ENCODE measurements at places on chromosomes 16 and 17.

DNA sequence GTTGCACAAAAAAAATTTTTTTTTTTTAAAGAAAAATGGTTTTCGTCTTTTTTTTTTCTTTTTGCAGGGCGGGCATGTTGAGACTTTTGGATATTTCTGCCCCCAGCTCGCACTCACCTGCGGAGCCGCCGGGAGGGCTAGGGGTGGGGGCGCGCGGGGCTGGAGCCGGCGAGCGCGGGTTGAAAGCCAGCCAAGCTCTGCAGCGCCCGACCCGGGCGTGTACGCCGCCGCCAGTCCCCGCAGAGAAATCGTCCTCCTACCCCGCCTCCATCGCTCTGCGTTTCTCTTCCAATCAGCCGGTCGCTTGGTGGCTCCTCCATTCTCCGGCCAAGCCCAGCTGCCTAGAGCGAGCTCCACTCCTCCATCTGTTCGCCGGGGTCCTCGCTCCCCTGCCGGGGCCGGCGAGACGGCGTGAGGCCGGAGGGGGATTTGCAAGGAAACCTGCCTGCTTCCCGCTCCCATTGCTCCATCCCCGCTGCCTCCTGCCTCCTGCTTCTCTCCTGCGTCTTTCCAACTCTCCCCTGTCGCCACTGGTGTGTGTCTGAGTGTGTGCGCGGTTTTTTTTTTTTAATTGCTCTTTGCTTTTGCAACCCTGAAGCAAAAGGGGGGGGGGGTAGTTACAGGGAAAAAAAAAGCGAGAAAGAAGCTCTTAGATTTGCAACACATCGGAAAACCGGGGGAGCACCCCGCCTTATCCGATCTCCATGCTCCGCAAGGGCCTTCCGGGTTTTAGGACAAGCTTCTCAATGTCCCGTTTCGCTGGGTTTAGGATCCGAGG, 1.8 kb upstream of the UBTF start:
- DNase-seq = peak; percentile 89

DNA sequence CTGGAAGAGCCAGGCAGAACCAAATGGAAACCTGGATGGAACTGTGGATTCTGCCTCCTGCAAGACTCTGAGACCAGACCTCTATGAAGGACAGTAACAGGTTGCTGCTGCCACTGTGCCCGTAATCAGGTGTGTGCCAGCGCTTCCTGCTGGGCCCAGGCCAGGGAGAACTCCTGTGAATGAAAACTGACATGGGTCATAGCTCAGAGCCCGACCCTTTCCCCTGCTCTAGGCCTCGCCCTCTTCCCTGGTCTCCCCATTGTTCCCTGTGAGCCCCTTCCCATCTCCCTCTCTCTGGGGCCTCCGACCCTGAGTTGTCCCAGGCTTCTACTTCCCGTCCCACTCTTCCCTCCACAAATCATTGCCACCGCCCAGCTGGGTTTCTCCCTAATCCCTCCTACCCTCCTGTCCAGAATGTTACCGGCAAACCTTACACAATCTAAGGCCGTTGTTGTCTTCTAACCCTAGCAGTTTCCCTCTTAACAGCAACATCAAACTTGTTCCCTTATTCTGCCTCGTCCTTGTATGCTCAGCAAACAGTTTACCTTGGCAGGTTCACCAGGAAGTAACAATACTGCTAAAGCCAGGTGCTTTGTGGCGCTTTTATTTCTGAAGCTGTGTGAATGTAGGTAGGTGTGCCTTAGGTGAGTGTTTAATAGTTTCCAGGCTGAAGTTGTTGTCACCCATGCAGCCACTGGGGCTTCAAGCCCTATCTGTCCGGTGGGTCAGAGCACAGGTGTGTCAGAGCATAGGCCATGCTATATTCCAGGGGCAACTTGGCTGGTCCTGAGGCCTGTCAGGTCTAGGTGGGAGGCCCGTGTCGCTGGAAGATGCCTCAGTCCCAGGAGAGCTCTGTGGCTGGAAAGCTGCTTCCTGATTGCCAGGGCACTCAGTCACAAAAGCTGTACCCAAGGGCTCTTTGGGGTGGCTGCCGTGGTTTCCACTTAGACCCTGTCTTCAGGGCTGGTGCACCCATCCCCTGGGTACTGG, 32.0 kb downstream of the SMPD3 start:
- DNase-seq = no peak

DNA sequence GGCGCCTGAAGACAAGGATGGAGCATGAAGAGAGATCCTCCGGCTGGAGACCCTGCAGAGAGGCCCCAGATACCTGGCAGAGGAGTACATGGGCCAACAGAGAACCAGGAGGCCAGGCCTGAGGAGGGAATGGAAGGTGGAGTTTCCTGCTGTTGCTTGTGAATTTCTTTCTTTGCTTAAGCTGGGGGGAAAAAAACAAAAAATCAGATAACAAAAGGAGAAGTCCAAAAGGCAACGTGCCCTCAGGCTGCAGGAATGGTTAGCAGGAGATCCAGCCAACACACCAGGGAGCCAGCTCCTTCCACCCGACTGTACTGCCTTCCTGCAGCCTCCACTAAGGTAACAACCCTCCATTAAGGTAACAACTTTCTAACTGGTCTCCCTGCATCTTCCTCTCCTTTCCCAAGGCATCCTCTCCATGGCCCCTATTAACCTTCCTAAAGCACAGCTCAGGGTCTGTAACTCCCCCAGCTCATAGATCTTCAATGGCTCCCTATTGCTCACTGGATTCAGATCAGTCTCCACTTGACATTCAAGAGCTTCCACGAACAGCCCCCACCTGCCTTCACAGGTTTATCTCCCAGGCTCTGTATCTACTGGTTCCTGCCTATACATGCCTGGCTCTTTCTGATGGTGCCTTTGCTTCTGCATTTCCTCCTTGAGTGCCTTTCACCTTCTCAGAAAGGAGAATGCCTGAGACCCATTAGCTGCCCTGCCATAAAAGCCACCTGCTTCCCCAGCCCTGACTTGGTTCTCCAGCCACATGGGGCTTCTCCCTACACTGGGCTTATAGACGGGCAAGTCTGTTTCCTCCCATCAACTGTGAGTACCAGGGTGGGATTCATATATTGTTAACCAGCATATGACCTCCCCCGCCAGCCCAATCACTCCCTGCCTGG, 725 bp upstream of the ARL5C start:
- DNase-seq = no peak

DNA sequence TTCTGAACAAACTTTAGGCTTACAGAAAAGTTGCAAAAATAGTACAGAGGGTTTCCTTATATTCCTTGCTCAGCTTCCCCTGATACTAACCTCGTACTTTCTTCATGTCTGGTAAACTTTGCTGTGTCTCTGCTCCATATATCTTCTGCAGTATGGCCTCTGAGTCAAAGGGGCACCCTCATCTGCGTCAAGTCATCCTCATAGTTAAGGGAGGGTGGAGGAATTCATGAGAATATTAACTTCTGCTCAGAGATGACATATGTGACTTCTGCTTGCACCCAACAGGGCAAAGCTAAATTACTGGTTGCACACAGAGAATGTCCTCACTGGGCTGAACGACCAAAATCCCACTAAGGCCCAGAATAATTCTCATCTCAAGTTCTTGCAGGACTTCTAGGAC, 4.3 kb upstream of the CCL7 start:
- DNase-seq = no peak

- DNase-seq = no peak
These were observed 28.5 kb upstream of the EFCAB13 start for GRCh38 chr17:47295037-47295873.

DNA sequence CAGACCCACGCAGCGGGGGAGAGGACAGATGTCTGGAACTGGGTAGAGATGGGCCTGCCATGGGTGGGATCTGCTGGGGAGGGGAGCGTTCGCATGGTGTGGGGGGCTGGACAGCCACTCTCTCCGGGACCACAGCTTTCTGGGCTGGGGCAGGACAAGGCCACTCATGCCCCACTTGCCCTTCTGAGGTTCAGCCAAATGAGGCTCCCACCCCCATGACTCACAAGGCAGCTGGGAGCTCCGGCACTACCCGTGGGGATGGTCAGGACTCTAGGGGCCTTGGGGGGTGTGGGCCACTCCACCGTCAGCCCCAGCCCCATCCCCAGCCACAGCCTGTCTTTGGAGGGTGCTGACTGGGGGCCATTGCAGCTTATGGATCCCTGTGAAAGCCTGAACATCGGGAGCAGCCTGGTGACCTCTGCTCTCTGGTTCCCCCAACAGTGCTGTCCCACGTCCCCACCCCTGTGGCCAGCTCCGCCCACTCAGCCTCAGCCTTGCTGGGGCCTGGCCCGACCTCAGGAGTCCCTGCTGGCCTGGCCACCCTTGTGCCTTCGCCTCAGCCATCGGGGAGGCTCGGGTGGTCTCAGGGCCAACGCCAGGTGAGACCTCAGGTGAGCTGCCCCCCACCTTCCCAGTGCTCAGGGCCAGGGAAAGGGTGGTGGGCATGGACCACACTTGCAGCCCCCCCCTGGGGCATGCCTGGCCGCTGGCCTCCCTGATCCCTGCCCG, 4.7 kb upstream of the CDH15 start:
- DNase-seq = no peak

- DNase-seq = no peak
These were observed 28.4 kb downstream of the SETD6 start for GRCh38 chr16:58543685-58544084.

GRCh38 chr17:11980813-11981212, 16.5 kb downstream of the ZNF18 start:
- DNase-seq = peak; percentile 9

- no peak for DNase-seq
These were observed 31.3 kb downstream of the ARHGAP23 start for GRCh38 chr17:38459567-38459966.

DNA sequence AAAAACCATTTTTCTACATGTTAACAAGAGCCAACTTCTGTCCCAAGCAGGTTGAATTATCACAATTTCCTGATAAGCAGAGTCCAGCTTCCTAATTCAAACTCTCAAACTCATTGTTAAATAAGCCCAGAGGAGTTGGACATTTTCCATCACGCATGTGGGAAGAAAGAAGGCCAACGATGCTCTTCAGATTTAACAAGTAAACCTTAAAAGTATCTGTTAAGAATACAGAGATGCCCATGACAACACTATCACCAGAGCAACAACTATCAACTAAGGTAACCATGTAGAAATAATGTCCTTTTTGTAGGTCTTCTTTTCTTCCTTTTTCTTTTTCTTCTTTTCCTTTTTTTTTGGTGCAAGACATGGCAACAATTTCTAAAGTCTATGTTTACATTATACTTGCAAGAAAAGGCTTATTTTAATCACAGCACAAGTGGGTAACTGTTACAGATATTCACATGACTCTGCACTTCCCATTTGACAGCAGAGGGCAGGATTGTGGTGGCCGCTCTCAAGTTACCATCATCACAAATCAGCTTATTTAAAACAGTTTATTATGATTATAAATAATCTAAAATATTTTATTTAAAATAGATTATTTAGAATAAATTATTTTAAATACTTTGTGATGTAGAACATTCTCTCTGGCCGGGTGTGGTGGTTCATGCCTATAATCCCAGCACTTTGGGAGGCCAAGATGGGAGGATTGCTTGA, 35.7 kb upstream of the DHRS7B start:
- no peak for DNase-seq

DNA sequence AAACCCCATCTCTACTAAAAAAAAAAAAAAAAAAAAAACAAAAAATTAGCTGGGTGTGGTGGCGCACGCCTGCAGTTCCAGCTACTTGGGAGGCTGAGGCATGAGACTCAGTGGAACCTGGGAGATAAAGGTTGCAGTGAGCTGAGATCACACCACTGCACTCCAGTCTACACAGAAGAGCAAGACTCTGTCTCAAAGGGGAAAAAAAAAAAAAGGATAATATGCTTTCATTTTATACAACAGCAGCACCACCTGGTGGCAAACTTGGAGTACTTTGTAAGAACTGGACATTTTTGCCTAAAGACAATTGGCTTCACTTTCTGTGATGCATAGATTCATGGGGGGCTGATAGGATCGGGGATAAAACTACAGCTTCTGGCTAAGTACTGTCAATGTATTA, 8.5 kb downstream of the CHTF8 start:
- peak; percentile 70 for DNase-seq

DNA sequence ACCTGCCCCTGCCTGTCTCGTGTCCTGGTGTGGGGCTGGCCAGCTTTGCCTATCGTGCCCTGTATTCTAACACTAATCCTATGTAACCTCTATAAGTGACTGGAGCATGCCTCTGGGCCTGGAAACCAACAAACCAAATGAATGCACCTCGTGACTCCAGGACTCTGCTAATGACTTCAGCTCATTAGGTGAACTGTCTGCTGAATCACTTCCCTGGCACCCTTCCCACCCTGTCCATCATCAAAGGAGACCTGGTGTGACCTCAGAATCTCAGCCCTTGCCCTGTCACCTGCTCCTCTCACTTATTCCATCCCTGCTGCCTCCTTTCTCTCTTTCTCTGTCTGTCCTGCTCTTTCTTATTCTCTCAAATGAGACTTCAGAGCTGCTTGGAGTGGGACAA, 322.4 kb downstream of the CBLN1 start:
- DNase-seq = no peak

GRCh38 chr16:56264609-56264972, 73.3 kb downstream of the GNAO1 start:
- no peak for DNase-seq

- DNase-seq = no peak
These were observed 17.0 kb upstream of the ABCA10 start for GRCh38 chr17:69245617-69246016.

DNA sequence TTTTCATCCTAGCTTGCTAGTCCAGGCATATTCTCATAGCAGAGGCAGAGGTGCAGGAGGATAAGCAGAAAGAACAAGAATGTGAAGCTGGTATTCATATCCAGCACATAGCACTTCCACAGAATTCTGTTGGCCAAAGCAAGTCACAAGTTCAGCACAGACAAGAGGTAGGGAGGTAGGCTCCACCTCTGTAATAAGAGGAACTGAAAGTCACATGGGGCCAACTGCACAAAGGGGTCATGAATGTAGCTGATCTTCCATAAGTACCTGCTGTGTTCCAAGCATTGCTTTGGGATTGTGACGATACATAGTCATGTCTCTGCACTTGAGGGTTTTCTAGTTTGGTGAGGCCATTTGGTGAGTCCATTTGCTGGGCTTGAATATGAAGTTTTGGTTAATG, 110.8 kb upstream of the MPHOSPH6 start:
- no peak for DNase-seq

GRCh38 chr17:8611137-8611536, 19.4 kb downstream of the MYH10 start:
- DNase-seq = no peak

GRCh38 chr17:65690626-65691310, 129.3 kb upstream of the AXIN2 start:
- DNase-seq = no peak

DNA sequence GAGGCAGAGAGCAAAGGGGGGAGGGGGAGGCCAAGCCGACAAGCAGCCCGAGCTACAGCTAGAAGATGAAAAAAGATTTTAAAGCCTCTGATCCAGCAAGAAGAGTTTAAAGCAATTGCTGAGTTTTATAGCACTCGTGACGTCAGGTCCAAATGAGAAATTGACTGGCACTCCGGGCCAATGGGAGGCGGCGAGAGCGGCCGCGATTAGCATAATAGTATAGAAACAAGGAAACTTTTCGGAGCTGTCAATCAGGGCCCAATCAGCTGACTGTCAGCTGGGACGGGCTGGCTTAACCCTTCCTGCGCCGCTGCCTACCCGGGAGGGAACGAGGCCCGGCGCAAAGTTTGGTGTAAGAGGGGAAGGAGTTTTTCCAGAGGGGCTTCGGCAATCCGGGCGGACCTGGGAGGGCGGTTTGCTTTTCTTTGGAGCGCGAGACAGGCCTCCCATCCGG, at the start of gene MAF:
MAF (minus strand) TSS at position 100 of the 454 bp plus-strand sequence. CDS start 835 bp downstream, outside the sequence.
- DNase-seq = peak; percentile 96

GRCh38 chr16:84778720-84779119, 41.1 kb upstream of the CRISPLD2 start:
- DNase-seq = no peak

GRCh38 chr17:7982173-7982572, 20.2 kb upstream of the GUCY2D start:
- peak; percentile 35 for DNase-seq

GRCh38 chr16:7013990-7014389, 318.7 kb upstream of the RBFOX1 start:
- DNase-seq = no peak

Measured in dermis microvascular lymphatic vessel endothelial cell (primary cell).